ENCODE measurements at places on chromosomes 7 and 10. TPM values are rescaled to one million over a fixed set of nuclear protein-coding genes. Genes with fewer than 3 reads are reported as not detected.

- DNase-seq: no peak
Measured at GRCh38 chr10:11908991-11909390, 85.8 kb downstream of the PROSER2 start.

DNA sequence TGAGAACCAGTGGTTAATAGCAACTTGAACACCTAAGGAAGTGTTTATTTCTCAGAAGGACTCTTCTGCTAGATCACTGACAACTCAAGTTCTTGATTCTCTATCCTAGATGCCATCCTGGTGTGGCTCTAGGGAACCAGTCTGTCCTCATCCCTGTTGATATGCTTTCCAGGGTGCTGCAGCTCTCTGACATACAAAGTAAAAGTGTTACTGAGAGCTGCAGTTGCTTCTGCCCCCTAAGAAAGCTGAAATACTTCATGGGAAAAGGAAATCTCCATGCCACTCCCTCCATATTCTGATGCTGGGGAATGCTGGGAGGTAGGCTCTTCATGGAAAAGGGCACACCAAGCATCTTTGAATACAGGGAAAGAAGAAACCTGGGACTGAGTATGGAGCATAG, 168.1 kb downstream of the KLF6 start:
- DNase-seq: no peak

The MMP21 gene
- not detected for total RNA-seq

DNA sequence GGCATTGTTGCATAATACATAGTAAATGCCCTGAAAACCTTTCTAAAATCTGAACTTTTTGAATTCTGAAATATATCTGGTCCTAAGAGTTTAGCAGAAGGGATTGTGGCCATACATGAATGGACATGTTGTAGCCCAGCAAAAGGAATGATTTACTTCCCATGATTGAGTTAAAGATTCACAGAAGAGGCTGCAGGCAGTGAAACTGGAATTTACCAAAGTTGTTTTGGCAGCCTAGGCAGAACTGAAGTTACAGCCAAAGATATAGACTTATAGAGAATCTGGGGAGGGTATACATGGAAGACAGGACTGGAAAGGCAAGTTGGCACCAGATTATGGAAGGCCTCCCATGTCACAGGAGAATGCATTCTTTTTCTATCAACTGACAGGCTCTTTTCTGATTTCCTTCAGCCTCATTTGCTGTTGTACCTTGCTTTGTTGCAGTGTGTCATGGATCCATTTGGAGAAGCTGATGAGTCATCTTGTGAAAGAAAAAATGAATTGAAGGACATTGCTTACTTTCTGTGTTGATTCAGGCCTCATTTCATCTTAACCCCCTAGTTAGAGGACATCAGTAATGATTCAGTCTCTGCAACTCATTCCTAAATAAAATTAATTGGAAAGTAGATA, 356.2 kb upstream of the LRGUK start:
- no peak for DNase-seq

The ITGB8 gene
- total RNA-seq: 9.5 TPM

GRCh38 chr7:333393-333764, 43.4 kb downstream of the FOXL3 start:
- no peak for DNase-seq

DNA sequence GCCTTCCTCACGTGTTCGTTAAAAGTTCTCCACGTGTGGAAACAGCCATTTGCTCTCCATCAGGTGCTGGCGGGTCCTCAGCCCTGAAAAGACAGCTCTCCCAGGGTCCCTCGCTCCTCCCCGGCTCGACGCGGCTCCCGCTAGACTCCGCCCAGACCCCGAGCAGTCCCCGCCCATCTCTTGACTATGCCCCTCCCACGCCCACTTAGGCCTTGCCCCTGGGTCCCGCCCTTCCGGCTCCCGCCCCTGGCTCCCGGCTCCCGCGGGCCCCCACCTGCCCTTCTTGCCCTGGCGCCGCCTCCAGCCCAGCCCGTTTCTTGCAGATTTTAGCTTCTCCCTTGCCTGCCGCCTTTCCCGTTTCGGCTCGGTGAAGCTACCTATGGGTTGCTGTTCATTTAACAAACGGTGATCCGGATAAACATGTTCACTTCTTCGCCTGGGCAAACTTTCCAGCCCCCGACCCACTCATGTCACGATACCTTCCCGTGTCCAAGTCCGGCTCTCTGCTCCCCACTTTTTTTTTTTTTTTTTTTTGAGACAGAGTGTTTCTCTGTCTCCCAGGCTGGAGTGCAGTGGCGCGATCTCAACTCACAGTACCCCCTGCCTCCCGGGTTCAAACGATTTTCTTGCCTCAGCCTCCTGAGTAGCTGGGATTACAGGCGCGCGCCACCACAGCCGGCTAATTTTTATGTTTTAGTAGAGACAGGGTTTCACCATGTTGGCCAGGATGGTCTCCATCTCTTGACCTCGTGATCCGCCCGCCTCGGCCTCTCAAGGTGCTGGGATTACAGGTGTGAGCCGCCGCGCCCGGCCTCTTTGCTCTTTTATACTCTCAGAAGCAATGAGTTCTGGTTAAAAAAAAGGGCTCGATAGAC, 830 bp upstream of the ZNF438 start:
- peak; percentile 85 for DNase-seq
